ENCODE measurements at places on chromosomes 13 and 19.

- no peak for DNase-seq
Measured at GRCh38 chr13:55992145-55992544, 1148.6 kb upstream of the PRR20A start.

- no peak for DNase-seq
Measured at GRCh38 chr19:48613852-48614435, 932 bp downstream of the FAM83E start.

GRCh38 chr13:100680131-100680530 is 5.5 kb upstream of the TMTC4 start:
- no peak for DNase-seq

DNA sequence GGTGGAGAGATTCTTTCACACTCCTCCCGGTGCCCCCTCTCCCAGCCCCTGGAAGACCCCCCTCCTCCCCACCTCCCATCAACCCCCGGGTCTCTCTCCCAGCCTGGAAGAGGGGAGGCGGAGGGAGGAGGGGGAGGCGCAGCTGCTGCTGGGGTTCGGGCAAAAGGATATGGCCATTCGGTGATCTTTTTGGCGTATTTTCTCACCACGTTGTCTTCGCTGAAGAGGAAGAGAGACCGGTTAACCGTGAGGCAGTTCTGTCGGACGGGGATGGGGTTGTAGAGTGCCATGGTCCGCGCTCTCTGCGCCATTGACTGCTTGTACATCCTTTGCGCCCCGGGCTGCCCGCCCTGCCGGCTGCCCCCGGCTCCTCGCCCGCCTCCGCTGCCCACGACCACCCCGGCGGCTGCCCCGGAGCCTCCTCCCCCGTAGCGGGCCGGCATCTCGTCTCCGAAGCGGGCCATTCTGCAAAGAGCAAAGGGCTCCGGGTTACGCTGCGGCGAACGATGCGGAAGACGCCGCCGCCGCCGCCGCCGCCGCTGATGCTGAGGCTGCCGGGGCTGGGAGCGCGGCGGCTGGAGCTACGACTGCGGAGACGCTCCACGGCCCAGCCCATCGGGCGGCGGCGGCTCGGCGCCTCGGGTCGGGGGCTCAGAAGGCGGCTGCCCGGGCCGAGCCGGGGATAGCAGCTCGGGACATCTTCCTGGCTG is 363 bp downstream of the CACNA1A start:
- DNase-seq: no peak

DNA sequence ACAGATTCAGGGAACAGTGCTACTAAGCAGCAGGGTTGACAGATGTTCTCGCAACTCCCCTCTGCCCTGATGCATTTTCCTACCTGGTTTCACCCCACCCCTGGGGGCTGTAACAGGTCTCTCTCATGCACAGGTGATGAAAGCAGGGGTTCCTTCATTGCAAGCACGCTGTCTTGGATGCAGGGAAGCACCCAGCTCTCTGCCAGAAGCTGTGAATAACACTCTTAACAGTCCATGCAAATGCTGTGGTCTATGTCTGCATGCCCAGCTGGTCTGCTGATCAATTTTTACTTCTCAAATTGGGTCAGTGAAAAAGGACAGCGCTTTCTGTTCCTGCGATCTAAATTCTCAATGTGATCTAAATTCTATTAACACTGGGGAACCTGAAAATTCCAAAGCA is 246.3 kb upstream of the TSHZ3 start:
- DNase-seq: no peak

- no peak for DNase-seq
Measured at GRCh38 chr19:44662691-44663385, 8.4 kb upstream of the CEACAM19 start.

DNA sequence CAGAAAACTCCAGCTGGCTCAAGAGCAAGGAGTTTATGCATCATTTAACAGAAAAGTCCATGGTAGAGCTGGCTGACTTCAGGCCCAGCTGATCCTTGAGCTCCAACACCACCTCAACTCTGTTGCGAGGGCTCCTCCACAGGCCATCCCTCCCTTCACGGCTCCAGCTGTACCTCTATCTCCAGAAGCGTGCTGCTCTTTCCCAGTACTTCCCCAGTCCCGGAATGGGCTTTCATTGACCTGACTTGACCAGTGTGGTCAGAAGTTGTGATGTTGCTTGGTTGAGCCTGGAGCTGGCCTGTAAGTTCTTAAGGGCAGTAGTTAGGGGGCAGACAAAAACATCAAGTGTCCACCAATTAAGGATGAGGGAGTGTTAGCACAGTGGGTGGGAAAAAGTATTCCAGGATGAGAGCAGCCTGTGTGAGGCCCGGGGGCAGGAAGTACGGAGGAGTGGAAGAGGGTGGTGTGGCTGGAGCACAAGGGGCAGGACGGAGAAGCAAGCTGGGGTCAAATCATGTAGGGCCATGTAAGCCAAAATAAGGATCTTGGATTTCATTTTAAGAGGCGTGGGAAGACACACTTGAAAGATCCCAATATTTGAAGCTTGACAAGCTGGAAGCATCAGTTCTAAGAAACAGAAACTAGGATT is 24.0 kb downstream of the SKA3 start:
- no peak for DNase-seq

DNA sequence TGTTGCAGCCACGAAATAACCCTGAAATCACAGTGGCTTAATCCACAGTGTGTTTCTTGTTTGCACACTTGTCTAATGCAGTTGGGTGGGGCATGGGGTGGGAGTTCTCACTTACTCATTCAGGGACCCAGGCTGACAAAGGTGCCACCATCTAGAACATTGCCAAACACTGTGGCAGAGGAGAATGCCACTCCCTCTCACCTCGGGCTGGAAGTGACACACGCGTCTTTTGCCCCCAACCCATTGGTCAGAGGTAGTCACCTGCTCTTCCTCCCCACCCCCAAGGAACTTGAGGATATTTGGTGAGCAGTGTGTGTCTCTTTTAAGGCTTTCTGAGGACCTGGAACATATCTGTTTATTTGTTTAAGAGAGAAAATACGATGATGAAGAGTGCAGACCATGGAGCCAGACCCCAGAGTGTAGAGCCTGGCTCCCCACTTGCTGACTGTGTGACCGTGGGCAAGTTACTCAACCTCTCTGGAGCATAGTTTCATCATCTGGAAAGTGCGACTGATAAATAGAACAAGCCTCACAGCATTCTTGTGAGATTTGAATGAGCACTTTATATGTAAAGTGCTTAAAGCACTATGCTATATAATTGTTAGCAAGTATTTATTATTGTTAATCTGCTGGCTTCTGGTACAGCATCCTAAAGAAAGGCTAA is 17.4 kb downstream of the GPR183 start:
- DNase-seq: peak; percentile 47

DNA sequence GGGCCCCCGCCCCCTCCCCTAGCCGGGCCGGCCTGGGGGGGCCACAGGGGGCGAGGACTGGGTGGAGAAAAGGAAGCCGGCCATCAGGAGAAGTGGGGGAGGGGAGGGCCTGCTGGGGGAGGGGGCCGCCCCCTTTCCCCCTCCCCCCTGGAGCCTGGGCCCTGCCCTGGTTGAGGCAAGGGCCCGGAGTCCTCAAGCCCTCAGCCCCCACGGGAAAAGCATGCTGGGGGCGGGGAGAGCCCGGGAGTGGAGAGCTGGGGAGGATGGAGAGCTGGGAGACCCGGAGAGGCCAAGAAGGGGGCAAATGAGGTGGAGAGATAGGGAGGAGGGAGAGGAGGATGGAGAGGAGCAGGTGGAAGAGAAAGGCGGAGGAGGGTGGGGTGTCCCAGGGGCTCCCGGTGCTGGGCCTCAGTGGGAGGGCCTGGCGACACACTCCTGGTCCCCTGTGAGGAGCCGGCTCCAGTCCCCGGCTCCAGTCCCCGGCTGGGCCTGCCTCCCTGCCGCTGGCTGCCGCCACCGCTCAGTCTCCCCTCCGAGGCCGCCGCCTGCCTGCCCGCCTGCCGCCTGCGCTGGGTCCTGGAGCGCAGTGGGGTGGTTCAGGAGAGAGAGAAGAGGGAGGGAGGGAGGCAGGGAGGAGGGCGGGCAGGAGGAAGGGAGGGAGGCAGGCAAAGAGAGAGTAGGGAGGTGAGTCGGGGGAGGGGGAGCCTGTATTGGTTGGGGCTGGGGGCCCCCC is at the start of gene GRIK5:
Gene GRIK5 (minus strand): TSS at position 588 of the 733 bp plus-strand sequence. CDS start 4,436 bp downstream, outside the sequence.
- DNase-seq: no peak

DNA sequence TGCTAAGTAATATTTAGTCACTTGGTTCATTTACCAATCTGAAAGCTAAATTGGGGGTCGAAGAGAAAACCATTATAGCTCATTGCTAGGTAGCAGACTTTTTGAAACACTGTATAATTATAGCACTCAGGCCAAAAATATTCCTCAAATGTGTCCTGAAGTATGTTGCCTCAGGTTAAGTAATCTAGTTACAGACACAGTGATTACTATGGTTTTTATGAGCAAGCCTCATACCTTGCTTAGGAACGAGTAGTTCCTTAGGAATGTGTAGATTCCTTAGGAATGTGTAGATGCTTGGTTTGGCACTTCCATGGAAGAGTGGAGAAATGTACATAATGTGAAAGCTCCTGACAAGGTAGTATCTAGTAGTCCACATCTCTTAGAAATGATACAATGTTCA is 387.5 kb downstream of the LMO7 start:
- no peak for DNase-seq

DNA sequence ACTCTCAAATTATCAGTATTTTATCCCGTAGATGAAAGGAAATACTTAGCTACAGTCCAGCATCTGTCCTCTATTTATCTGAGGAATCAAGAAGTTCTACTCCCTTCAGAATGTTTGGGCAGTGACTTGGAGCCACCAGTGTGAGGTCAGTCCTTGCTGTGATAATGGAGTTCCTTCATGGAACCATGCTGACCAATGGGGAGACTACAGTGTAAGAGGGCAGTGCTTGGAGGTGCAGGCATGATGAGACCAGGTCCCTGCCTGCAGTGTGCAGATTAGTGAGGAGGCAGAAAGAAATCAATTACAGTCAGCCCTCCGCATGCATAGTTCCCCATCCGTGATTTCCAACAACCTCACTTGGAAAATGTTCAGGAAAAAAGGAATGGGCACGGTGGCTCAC is at the start of gene C19orf18:
Gene C19orf18 (minus strand): TSS at position 101 of the 400 bp plus-strand sequence. CDS start 102 bp downstream, outside the sequence.
- DNase-seq: no peak

- no peak for DNase-seq
Measured at GRCh38 chr19:12155324-12155860, 1.1 kb downstream of the ZNF625 start.

DNA sequence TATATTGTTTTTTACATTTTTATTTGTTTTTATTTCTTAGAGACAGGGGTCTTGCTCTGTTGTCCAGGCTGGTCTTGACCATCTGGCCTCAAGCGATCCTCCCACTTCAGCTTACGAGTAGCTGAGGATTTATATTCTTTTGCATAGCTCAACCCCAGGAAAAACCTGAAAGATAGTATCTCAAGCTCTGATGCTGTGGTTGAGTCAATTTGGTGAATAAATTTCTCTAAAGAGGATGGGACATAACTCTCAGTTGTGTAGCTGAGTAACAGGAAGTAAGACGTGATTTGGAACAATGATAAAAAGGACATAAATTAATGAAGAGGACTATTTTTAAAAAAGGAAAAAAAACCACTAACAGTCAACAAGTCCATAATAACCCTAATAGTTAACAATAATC is 79.8 kb upstream of the TNFSF11 start:
- DNase-seq: no peak

DNA sequence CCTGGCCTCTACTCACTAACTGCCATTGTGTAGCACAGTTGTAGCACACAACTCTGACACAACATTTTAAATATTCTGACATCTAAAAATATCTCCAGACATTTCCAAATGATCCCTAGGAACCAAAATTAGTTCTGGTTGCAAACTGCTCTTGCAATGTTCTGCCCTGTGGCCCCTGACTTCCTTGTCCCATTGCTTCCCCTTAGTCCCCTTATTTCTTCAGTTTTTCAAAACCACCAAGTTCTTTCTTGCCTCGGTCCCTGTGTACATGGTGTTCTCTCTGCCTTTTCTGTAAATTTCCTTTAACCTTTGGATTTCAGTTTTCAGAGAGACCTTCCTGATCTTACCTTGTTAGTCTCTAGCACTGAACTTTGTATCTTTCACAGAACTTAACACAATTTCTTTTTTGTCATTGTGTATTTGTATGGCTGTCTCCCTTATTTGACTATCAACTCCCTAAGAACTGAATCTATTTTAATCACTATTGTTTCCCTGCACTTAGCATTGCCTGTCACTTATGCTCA is 87.6 kb upstream of the MLNR start:
- DNase-seq: no peak

DNA sequence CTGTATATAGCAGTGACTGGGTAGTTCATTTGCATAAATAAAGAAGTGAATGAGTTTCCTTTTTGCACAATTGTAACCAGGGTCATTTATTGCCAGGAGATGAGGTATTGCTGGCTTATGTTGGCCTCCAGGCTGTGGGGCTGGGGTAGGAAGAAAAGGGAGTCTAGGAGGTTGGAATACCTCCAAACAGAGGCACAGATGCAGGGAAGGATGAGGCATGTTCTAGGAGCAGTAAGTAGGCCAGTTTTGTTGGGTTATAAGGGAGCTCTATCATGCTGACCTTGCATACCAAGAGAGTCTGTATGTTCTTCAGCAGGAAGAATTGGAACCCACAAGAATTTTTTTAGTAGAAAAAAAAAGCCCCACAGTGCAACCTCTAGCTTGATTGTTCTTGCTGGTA is 17.2 kb upstream of the CYSLTR2 start:
- no peak for DNase-seq

GRCh38 chr19:51503896-51504295 is 2.3 kb upstream of the SIGLEC12 start:
- DNase-seq: no peak

- no peak for DNase-seq
Measured at GRCh38 chr13:85659493-85659892, 139.7 kb downstream of the SLITRK6 start.

DNA sequence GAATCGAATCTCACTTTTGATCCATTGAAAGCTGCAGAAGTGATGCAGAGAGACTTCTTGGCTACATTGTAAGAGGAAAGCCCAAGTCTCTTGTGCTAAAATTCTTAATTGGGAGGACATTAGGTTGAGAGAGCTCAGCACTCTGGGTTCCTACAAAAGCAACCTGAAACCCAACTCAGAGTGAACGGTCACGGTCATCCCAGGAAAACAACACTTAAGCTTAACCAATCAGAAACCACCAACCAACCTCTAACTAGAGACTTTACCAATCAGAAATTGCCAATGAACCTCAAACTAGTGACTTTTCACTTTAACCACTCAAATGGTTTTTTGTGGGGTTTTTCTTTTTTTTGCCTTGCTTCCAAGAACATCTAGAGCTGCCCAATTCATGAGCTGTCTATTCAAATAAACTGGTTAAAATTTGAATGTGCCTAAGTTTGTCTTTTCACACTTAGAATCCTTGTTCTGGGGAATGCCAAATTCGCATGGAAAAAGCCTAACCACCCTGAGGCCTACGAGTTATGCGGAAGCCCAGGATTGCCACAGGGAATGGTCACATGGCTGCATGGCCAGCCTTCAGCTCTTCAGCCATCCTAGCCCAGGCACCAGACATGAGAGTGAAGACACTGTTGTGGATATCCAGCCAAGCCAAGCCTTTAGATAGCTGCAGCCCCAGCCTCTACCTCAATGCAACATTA is 17.8 kb upstream of the CLN5 start:
- no peak for DNase-seq

DNA sequence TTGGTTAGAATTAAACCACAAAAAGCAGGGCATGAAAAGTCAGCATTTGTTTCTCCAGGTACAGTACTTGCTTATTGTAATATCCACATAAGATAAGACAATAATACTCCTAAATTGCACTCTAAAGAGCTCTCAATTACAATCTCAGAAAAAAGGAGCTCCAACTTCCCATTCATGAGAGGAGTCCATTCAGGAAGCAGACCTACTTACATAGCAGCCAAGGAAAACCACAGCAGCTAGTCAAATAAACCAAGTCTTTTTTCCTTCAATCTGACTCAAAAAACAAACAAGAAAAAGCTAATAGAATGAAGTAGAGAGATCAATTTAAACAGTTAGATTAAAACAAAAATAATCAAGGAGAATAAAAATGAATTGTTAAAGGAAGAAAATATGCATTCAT is 885.2 kb upstream of the SLITRK6 start:
- no peak for DNase-seq

GRCh38 chr19:29660835-29661234 is 4.4 kb upstream of the PLEKHF1 start:
- no peak for DNase-seq
